ENCODE measurements at places on chromosomes 7 and 10. TPM values are rescaled to one million over a fixed set of nuclear protein-coding genes. Genes with fewer than 3 reads are reported as not detected.

ERLIN1 gene
- 51.8 TPM for total RNA-seq

C7orf33 gene
- total RNA-seq: not detected

LRRC18 gene
- total RNA-seq: under 0.01 TPM

TMUB1 gene
- total RNA-seq: 25.5 TPM

IGFBP1 gene
- total RNA-seq: not detected

CYP3A4 gene
- not detected for total RNA-seq

ZNF804B gene
- total RNA-seq: not detected

PALD1 gene
- 0.66 TPM for total RNA-seq

ATG9B gene
- total RNA-seq: under 0.01 TPM

ZNF862 gene
- 8.1 TPM for total RNA-seq

Data from smooth muscle cell of trachea (primary cell).